Body of pancreas (tissue), 4 donors: ENCODE measurements at places on chromosomes 3 and 15. TPM values are rescaled to one million over a fixed set of nuclear protein-coding genes. Genes with fewer than 3 reads are reported as not detected.

The C3orf20 gene
- not detected for total RNA-seq

The HYAL1 gene
- 13.0 TPM for total RNA-seq

The KLHL6 gene
- 1.6 TPM for total RNA-seq

The MAN2C1 gene
- 339 TPM for total RNA-seq

The CLSTN2 gene
- 14.8 TPM for total RNA-seq

The BFSP2 gene
- total RNA-seq = not detected

The ADGRG7 gene
- not detected for total RNA-seq

The XCR1 gene
- total RNA-seq = not detected

The TRA2B gene
- 74.2 TPM for total RNA-seq

The FRMD5 gene
- total RNA-seq = 1.3 TPM

The CNTN3 gene
- 20.4 TPM for total RNA-seq

The AP2M1 gene
- 70.9 TPM for total RNA-seq

The PSTPIP1 gene
- total RNA-seq = 3.6 TPM

The WDR72 gene
- 9.2 TPM for total RNA-seq

The LYZL4 gene
- not detected for total RNA-seq

The SNX22 gene
- 0.78 TPM for total RNA-seq

The QTRT2 gene
- total RNA-seq = 10.6 TPM

The SCG3 gene
- 6.3 TPM for total RNA-seq

The SQOR gene
- total RNA-seq = 15.8 TPM

The ZNF619 gene
- 3.9 TPM for total RNA-seq

The TF gene
- 0.26 TPM for total RNA-seq

The OR5K2 gene
- total RNA-seq = not detected

The GABRB3 gene
- 7.3 TPM for total RNA-seq

The PARP14 gene
- 31.6 TPM for total RNA-seq

The ZBED2 gene
- total RNA-seq = not detected

The GOLGA6B gene
- not detected for total RNA-seq
